GOT3 (cell line): ENCODE measurements at places on chromosomes 3 and 15.

DNA sequence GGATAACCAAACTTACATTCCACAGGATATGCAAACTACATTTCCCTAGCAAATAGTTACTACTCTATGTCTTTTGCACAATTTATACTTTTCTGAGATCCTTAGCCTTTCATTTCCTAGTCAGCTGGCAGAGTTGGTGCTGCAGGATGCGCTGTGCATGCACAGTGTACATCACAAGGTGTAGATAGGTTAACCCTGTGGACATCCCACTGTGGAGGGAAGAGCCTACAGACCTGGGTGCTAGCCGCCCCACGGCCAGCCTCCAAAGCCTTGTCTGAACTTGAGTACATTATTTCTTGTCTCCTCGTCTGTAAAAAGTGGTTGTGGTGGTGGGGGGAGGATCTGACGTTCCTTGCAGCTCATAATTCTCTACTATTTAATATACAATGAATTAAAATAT, 3.5 kb downstream of the TNFSF10 start:
- no peak for DNase-seq

DNA sequence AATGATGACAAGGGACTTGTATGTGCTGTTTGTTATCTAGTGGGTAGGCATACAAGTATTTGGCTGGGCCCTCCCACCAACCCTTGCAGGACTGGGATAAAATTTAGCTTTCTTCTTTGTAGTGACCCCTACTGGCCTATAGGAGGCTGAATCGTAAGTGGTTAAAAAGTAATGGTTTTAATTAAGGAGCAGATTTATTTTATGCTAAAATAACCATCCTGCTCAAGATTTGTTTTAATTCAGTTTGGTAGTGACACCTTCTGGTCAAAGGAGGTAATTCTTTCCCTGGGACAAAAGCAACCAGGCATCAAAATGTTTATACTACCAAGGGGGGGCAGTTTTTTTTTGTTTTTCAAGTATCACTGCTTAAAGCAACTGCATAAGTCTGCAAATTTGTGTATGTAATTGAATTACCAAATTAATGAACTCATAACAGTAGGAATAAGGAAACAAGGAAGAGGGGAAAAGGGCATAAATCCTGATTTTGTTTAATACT, 70.7 kb downstream of the TOP2B start:
- no peak for DNase-seq

DNA sequence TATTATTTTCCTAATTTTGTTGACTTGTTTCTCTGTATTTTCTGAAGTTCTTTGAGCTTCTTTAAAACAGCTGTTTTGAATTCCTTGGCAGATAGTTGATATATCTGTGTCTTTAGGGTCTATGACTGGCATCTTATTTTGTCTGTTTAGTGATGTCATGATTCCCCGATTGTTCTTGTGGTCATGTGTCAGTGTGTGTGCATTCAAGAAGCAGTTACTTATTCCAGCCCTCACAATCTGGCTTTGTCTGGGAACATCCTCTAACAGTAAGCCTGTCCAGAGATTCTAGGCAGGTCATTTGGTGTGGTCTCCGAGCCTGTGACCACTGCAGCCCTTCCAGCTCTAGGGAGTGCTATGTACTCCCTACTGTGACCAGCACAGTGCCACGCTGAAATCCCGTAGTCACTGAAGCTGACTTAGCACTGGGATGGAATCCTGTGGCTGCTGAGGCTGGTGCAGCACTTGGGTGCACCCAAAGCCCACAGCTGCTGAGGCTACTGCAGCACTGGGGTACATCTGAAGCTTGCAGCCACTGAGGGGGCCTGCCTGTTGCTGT, 6.7 kb downstream of the LNP1 start:
- no peak for DNase-seq

- no peak for DNase-seq
Observed at GRCh38 chr15:61685971-61686370, 374.3 kb downstream of the VPS13C start.

DNA sequence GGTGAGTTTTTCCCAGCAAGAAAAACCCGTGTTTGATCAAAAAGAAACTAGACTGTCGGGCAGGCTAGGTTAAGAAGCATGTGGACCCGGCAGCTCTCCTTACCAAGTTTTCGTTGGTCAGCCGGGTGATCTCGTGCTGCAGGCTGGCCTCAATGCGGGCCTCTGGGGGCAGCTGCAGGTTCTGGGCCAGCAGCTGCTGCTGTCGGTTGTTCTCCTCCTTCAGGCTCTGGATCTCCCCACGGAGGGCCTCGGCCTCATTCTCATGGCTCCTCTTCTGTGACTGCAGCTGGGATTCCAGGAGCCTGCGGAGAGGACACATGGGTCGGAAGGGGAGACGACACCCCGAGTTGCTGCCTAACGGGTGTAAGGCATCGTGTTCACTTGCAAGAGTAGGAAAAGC, 44.5 kb upstream of the MYO5C start:
- DNase-seq: no peak

GRCh38 chr3:192262001-192262400, 465.3 kb downstream of the FGF12 start:
- DNase-seq: no peak

GRCh38 chr15:75042730-75043508, 19.5 kb downstream of the PPCDC start:
- DNase-seq: no peak

GRCh38 chr15:67010898-67011616, 54.3 kb upstream of the SMAD3 start:
- DNase-seq: no peak

DNA sequence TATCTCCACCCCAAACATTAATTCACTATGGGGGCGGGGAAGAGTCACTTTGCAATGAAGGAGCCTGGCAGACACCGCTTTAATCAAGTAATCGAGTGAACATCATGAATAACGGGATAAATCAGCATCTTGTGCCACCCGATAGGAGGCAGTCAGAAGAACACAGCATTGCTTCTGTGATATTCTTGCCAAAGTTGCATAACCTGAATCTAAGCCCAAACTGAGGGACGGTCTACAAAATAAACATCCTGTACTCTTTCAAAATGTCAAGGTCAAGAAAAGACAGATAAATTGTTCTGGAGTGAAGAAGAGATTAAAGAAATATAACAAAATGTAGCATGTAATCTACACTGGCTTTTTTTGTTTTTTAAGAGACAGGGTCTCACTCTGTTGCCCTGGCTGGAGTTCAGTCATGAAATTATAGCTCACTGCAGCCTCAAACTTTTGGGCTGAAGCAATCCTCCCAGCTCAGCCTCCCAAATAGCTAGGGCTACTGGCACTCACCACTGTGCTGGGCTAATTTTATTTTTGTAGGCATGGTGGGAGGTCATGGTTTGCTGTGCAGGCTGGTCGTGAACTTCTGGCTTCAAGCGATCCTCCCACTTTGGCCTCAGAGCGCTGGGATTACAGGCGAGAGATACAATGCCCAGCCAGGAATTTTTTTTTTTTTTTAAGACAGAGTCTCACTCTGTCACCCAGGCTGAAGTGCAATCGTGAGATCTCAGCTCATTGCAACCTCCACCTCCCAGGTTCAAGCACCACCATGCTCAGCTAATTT, 20.1 kb upstream of the VWA5B2 start:
- no peak for DNase-seq

DNA sequence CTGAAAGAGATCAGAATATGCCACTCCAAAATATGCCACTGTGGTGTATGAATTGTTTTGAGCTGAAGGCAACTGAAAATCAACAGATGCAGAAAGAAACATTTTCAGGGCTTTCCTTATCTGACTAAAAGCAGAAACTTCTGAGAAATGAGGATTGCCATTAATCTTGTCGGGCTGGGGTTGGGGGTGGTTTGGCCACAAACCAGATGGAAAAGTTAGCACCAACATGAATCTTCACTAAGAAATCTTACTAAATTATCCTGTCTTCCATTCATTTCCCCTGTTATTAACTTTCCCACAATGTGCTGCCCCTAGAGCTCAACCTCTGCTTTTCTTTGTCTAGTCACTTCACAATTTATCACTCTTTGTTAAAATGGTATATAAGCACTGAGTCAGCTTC, 229.9 kb upstream of the GADL1 start:
- no peak for DNase-seq

DNA sequence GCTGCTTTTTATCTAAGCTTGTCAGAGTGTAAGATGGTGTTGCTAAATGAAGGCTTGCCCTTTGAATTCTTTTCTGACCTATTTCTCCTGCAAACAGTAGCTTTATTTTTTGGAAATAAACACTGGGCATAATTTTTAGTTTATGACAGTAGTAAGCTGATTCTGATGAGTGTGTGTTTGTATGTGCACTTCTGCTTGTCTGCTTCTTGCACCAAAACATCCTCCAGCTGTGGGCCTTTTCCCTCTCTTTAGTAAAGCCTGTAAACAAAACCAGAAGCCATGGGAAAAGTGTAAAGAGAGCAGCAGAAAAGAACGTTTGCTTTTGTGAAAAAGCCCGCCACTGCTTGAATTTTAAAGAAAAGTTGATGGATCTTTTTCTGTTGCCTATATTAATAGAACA, 136.4 kb upstream of the IL12A start:
- no peak for DNase-seq

- DNase-seq: no peak
Observed at GRCh38 chr3:131033480-131034080, 6.9 kb downstream of the NEK11 start.

- DNase-seq: no peak
Observed at GRCh38 chr3:14490831-14491230, 49.3 kb downstream of the GRIP2 start.

DNA sequence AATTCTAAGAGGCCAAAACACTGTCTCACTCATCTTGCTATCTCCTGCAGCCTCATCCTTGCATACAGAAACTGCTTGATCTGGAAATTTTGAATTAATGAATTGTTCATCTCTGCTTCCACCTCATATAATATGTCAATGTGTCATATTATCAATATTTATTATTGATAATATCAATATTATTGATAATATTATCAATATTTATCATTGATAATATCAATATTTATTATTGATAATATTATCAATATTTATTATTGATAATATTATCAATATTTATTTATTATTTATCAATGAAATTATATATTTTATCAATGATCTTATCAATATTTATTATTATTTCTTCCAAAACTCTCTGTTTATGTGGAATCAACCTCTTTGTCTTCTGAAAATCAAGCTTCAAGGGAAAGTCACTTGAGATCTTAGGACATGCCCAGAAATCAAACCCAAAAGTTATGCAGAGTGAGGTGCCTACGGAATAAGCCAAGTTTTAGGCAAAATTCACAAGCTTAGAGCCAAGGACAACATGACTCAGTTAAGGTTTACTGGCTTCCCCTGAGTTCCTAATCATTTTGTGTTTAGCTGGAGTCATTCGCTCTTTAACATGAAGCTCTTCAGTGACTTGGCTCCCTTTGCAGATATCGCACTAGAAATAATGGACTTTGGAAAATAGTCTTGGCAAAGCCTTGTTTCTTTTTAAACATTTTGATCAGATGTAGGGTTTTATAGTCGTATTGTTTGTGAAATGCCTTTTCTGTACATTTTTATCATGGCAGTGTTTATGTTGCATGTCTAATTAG, 297.1 kb upstream of the RARB start:
- DNase-seq: no peak

DNA sequence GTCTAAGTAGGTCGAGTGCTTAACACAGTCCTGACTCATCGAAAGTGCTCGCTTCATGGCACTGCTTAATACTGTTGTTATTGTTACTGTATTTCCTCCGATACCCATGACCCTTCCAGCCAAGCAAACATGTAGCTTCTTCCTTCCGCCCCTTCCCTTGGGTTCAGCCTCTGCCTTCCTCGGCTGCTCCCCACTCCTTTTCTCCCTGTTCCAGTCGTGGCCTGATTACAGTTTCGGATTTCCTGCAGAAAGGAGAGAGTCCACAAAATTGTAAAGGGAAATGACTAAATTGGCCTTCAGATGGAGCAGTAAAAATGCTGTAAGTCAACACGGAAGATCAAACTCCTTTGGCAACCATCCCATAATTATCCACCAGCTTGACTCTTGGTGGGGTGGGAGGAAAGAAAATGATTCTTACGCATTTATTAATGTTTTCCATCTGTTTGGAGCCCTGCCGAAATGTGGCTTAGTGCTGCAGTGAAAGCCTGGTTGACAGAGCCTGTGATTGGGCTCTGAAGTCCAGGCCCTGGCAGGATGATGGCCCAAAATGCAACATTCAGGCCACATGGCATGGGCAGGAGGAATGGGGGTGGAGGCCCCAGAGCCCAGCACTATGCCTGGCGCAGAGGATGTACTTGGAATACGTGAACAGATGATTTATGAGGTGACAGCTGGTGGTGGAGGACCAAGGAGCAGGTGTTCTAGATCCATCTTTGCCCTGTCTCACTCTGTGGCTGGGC, 37.6 kb downstream of the FAM3D start:
- DNase-seq: no peak

- DNase-seq: no peak
Observed at GRCh38 chr15:81337713-81338157, 13.8 kb upstream of the STARD5 start.

- DNase-seq: no peak
Observed at GRCh38 chr3:119594066-119594465, 3.6 kb upstream of the PLA1A start.

DNA sequence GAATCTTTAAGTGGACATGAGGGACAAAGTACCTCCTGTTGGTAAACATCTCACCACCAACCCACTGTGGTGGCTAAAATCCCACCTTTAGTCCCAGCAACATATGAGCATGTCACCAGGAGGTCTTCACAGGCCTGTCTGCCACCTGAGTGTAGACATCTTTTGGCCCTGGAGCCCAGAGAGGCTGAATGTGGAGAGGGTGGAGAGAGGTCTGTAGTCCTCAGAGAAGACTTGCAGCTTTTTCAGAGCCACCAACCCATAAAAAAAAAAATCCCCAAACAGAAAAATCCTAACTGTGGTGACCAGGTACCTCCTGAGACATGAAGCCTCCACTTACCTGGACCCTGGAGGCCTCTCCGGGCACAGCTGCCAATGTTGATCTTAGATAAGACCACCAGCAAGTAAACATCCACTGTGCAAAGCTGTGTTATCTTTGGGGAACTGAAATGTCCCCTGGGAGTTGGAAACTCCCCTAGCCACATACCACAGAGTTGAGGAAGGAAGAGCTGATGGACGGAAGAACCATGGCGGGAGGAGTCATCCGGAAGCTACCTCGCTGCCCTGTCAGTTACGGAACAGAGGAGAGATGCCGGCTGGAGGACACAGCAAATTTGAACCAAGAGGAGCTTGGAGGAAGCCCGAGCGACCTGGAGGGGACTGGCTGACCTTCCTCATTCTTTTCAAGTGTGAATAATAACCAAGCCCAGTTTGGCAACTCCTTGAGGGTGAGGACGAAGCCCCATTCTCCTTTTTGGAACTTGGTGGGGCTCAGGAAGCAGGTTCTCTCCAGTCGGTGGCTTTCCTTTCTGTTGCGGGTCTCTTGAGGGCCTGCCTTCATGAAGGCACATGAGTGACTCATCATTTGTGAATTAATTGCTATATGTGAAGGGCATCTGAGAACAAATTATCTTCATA, at the start of gene GHRL:
GHRL (minus strand) TSS at position 443 of the 915 bp plus-strand sequence. CDS start 2,767 bp downstream, outside the sequence.
- no peak for DNase-seq
